ENCODE measurements at places on chromosomes 6 and 20. TPM values are rescaled to one million over a fixed set of nuclear protein-coding genes. Genes with fewer than 3 reads are reported as not detected.

TNF gene
- 0.51 TPM for polyA plus RNA-seq

NKAIN2 gene
- polyA plus RNA-seq, result 0.07 TPM

THBD gene
- polyA plus RNA-seq, result 12.0 TPM

ALDH5A1 gene
- polyA plus RNA-seq, result 1.9 TPM

SLC24A3 gene
- polyA plus RNA-seq, result 1.1 TPM

F13A1 gene
- 8.4 TPM for polyA plus RNA-seq

RNF182 gene
- polyA plus RNA-seq, result not detected

PABPC1L gene
- polyA plus RNA-seq, result 14.3 TPM

RMND1 gene
- polyA plus RNA-seq, result 25.2 TPM

GRM1 gene
- 0.26 TPM for polyA plus RNA-seq

HCK gene
- 3.7 TPM for polyA plus RNA-seq

CST4 gene
- not detected for polyA plus RNA-seq

BPI gene
- not detected for polyA plus RNA-seq

ULBP2 gene
- 2.7 TPM for polyA plus RNA-seq

TFAP2A gene
- 0.95 TPM for polyA plus RNA-seq

FRS3 gene
- polyA plus RNA-seq, result 2.8 TPM

SCP2D1 gene
- not detected for polyA plus RNA-seq

LY6G5C gene
- polyA plus RNA-seq, result 2.0 TPM

LRP11 gene
- 5.2 TPM for polyA plus RNA-seq

TGM3 gene
- not detected for polyA plus RNA-seq

RBPJL gene
- polyA plus RNA-seq, result 0.06 TPM
